ENCODE measurements at places on chromosomes 16 and 17.

- no peak for DNase-seq
These were observed 3.2 kb downstream of the SLC12A3 start for GRCh38 chr16:56868175-56868574.

DNA sequence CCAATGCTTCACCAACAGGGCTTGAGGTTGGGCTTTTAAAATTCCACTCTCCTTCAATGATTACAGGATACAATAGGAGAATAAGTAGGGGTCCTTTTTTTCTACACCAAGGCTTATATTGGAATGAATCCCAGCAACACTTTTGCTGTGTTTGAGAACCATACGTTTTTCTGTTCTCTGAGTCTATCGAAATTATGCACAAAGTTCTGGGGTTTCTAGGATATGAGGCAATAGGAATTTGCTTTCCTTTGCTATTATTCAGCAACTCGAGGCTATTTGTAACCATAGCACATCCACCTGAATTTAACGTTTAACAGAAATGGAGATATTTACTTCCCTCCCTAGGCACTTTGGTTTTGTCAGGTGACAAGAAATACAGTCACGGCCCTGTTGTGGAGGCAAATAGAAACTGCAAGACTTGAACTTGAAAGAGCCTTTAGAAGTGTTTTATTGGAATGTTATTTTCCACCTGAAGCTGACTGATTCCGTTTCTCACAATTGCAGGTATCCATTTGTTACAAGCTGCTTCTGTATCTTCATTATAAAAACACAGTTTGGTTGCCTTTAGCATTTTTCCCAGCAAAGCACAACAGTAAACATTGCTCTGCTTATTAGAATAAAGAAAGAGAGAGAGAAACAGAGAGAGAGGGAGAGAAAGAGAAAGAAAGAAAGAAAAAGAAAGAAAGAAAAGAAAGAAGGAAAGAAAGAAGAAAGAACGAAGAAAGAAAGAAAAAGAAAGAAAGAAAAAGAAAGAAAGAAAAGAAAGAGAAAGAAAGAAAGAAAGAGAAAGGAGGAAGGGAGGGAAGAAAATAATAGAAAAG is 109.6 kb downstream of the HS3ST3A1 start:
- no peak for DNase-seq

DNA sequence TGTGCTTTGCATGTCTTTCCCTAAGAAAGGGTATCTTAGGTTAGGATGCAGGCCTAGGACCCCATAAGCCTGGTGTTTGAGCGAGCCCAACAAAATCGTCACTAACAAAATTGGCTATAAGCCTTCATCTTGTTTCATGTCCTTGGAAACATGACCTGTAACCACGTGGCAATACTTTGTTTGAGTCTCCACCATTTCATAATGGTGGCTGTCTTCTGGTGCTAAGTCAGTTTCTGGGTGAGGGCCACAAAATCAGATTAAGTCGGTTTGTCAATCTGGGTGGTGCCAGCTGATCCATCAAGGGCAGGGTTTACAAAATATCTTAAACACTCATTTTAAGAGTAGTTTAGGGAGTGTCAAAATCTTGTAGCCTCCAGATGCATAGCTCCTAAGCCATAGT is 33.0 kb downstream of the C16orf54 start:
- no peak for DNase-seq

DNA sequence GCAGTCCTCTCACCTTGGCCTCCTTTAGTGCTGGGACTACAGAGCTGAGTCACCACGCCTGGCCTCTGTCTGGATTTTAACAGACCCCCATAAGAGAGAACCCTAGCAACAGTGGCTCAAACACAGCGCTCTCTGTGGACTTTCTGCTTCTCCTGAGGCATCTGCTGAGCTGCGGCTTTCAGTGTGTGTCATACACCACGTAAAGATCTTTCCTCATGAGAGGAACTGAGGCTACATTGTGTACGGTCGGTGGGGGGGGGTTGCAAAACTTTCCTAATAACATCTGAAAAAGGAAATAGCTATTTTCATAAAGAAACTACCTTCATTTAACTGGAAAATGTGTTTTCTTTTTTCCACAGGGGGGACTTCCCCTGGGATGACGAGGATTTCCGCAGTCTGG is 32.9 kb downstream of the DEF8 start:
- no peak for DNase-seq

- no peak for DNase-seq
These were observed 42.8 kb downstream of the CDH1 start for GRCh38 chr16:68779891-68780290.

- no peak for DNase-seq
These were observed 4.8 kb upstream of the ADAT1 start for GRCh38 chr16:75627851-75628250.

DNA sequence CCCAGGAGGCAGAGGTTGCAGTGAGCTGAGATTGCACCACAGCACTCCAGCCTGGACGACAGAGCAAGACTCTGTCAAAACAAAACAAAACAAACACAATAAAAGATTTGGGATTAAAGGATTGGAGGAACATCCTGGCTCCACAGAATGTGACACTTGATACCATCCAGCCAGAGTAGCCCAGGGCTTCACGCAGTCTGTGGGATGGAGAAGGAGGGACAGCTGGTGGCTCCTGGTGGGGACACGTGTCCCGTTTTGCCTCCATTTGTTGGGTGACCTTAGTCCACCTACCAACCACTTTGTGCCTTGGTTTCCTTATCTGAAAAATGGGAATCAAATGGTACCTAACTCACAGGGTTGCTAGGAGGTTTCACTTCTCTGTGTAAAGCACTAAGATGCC is 12.4 kb upstream of the CYB561 start:
- no peak for DNase-seq

GRCh38 chr16:56389554-56389953 is 35.8 kb downstream of the AMFR start:
- no peak for DNase-seq

- DNase-seq, result no peak
These were observed 26.2 kb downstream of the PLCD3 start for GRCh38 chr17:45106096-45106495.

DNA sequence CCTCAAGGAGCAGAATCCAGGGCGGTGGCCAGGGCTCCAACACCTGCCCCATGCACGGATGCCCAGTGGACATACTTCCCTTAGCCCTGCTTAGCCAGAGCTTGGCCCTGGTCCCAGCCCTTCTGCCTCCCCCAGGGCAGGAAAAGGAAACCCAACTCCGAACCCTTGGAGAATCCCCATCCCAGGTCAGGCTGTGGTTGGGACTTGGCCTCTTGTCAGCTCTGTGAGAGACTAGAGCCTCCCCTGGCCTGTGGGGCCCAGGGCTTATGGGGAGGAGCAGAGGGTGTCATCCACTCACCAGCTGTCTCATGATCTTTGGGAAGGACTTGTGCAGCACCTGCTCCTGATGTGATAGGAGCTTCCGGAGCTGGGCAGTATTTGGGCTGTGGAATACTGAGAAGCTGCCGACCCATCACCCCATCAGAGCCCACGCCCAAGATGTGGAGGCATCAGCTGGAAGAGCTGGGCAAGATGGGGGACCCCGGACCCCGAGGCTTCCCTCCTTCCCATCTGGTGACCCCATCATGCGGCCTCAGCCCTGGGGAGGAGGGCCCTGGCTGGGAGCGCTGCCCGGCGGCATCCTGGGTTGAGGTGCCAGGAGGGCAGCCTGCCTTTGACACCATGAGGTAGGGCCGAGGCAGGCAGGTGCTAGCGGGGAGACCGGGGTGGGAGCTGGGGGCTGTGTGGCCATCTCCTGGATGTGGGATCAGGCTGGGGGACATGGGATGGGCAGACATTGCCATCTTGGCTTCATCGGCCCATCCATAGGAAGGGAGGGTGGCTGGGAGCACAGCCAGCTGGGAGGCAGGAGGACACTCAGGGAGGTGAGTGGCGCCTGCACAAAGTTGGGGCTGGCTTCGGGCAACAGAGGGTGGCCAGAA is 45.1 kb downstream of the TNFRSF13B start:
- no peak for DNase-seq

DNA sequence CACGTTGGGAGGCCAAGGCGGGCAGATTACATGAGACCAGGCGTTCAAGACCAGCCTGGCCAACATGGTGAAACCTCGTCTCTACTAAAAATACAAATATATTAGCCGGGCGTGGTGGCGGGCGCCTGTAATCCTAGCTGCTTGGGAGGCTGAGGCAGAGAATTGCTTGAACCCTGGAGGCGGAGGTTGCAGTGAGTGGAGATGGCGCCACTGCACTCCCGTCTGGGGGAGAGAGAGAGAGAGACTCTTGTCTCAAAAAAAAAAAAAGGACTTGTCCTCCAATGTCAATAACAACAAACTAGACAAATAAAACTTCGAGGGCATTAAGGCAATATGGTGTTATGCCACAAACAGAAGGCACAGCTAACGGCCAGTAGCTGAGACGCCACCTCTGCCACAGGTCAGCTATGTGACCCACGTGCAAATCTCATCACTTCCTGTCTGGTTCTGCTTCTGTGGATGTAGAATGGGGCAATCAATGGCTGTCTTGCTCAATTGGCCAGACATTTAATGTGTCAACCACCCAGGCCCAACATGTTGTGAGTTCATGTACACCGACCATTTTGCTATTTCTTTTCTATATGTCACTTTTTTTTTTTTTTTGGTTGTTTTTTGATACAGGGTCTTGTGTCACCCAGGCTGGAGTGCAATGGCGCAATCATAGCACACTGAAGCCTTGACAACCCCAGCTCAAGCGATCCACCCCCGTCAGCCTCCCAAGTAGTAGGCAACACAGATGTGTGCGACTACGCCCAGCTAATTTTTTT is 834 bp upstream of the TXNDC11 start:
- no peak for DNase-seq

DNA sequence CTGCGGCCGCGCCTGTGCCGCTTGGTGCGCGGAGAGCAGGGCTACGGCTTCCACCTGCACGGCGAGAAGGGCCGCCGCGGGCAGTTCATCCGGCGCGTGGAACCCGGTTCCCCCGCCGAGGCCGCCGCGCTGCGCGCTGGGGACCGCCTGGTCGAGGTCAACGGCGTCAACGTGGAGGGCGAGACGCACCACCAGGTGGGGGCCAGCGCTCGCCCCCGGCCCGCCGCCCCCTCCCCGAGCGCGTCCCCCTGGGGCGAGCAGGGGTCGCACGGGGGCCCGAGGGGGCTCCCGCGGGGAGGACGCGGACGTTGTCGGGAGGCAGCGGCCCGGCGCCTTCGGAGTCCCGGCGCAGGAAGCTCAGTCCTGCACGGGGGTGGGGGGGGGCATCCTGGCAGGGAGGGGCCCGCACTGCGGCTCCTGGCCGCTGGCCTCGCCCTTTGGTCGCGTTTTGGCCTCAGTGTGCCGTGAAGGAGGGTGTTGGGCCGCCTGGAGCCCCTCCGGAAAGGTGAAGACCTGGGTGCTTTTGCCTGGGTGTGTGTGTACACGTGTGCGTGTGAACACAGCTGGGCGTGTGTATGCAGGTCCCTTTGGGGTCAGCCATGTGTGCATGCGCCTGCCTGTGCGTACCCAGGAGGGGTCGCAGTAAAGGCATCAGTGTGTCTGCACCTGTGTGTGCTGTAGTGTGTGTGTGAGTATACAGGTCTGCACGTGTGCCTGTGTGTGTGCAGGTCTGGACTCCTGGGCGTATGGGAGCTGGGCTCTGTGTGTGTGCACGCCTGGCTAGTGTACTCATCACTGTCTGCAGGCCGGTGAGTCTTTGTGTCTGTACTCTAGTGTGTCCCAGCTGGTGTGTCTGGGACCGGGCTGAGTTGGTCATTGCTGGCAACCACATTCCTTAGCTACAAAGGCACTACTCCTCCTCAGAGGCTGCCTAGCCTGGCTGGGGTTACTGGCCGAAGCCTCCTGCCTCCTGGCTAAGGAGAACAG is 615 bp downstream of the NHERF2 start:
- no peak for DNase-seq

- DNase-seq, result no peak
These were observed 266.4 kb downstream of the MAF start for GRCh38 chr16:79334127-79334526.

GRCh38 chr16:61836804-61837393 is 199.3 kb downstream of the CDH8 start:
- no peak for DNase-seq

- DNase-seq, result no peak
These were observed 52.7 kb upstream of the NOG start for GRCh38 chr17:56540836-56541235.

DNA sequence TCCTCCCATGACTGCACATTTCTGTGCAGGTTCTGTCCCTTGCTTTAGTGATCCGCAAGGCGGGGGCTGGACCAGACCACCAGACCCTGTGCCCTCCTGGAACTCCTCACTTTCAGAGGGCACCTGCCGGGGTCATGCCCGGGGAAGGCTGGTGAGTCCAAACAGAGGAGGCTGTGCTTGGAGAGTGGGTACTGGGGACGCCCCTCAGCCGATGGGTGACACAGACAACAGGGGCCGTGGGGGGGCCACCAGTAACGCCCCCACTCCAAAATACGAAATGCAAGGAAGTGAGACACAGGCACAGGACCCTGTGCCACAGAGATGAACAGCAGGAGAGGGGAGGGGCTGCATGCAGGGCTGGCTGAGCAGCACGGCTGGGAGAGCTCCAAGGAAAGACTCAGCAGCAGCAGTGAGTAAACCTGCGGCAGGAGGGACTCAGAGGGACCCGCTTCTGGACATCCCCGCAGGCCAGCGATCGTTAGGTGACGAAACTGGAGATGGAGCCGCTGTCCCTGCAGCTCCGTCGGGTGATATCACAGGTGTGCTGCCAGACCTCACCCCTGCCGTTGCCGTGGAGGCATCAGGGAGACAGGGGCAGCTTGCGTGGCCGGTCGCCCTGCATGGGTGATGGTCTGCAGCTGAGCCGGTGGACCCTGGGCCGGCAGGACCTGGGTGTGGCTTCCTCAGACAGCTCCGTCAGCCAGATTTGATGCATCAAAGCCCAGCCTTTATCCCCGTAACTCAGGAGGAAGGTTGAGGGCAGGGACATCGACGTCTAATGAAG is 71.2 kb upstream of the GNG13 start:
- no peak for DNase-seq

- DNase-seq, result no peak
These were observed 1.8 kb upstream of the WIPI1 start for GRCh38 chr17:68459037-68459639.

DNA sequence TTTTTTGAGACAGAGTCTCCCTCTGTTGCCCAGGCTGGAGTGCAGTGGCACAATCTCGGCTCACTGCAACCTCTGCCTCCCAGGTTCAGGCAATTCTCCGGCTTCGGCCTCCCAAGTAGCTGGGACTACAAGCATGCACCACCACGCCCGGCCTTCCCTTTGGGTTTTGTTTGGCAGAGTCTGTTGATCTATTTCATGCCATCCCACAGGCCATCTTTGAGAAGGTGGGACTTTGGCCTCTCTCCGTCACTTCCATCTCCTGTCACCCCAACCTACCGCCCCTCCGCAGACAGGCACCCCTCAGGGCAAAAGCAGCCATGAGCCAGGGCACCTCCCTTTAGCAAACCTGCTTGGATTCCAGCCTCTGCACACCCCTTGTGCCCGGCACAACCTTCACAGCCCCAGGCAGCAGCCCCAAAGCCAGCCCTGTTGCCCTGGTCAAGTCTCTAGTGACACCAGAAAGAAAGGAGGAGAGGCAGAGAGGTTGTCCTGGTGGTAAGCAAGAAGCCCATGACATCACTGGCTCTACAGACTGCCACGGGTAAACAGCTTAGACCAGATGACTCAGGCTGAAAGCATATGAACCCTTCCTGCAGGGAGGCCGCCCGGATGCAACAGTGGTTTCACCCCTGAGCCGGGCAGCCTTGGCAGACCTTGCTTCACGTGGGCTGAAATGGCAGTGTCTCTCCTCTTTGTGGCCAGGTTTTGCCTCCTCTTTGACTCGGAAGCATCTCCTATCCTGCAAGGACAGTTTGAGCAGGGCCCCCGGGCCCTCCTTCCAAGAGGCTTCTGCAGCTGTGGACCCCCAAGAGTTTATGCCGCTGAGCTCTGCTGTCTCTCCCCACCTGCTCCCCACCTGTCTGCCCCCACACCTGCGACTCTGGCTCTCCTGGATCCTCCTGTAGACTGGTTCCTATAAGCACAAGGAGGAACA is 8.1 kb upstream of the TIMP2 start:
- no peak for DNase-seq

GRCh38 chr17:51120357-51120738 is 320 bp downstream of the SPAG9 start:
- DNase-seq, result peak; percentile 11

Measured in stimulated activated CD8-positive, alpha-beta memory T cell treated with anti-CD3 and anti-CD28 coated beads, Interleukin-4, amount 100 ng/mL, for 1 hour (primary cell).